Fibroblast of skin of left biceps (primary cell): ENCODE measurements at places on chromosomes 5 and 9.

DNA sequence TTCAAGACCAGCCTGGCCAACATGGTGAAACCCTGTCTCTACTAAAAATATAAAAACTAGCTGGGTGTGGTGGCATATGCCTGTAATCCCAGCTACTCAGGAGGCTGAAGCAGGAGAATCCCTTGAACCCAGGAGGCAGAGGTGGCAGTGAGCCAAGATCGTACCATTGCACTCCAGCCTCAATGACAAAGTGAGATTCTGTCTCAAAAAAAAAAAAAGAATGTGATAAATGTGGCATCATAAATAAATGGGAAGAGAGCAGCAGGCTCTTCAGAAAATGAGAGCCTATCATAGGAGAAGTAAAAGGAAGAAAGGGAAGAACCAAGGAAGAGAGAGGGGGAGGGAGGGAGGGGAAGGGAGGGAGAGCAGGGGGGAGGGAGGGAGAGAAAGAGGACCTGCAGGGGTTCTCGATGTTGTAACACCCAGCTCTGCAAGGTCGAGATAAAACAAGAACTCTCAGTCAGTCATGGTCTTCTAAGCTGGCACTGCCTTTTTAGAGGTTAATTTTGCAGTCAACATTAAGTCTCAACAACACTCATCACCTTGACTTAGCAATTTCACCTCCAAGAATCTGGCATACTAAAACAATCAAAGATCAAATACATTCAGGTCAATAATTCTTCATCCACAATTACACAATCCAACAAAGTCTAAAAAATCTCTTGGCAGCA is 68.7 kb upstream of the SIMC1 start:
- no peak for DNase-seq

DNA sequence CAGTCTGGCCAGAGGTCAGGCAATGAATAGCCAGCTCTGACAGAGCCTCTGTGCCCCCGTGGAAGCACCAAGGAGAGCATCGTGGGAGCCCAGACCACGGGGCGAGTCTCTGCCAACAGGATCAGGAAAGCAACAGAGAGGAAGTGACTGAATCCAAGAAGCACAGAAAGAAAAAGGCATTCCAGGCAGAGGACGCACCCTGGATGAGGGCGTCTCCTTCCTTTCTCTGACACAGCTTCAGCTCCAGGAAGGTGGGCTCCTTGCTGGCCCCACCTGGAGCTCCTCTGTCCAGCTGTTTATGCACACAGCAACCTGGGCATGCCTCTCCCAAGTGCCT is 16.6 kb downstream of the HK3 start:
- DNase-seq = no peak

DNA sequence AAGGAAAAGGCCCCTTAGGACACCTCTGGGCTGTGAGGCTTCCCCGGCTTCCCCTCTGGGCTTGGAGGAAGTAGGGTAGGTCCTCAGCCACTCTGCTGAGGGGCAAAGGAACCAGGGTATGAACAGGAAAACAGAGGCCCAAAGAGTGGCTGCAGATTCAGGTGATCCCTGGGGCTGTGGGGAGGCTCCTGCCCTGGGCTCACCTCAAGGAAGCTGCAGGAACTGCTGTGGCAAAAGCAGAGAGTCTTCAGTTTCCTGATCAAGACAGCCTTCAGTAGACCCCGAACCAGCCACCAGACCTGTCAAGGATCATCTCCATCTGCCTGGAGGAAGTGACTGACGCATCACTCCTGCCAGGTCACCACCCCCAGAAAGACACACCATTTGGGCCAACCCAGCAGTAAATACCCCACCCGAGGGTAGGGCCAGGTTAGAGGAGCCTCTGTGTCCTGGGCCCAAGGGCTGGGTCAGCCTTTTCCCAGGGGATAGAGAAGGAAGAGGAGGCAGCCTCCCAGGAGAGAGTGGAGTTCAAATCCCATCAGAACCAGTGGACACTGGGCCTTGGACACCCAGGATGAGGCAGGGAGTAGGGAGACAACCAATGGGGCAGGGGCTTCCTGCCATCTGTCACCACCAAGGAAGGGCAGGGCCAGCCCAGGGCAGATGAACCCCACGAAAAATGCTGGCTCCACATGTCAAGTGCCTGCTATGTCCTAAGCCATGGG is 5.8 kb upstream of the ST6GALNAC6 start:
- DNase-seq = no peak

- no peak for DNase-seq
Measured at GRCh38 chr5:127072861-127073846, at the start of gene C5orf63. Gene C5orf63, minus strand, starts transcription at chr5:127073502. Its CDS starts 14,507 bp downstream, at chr5:127058995.

DNA sequence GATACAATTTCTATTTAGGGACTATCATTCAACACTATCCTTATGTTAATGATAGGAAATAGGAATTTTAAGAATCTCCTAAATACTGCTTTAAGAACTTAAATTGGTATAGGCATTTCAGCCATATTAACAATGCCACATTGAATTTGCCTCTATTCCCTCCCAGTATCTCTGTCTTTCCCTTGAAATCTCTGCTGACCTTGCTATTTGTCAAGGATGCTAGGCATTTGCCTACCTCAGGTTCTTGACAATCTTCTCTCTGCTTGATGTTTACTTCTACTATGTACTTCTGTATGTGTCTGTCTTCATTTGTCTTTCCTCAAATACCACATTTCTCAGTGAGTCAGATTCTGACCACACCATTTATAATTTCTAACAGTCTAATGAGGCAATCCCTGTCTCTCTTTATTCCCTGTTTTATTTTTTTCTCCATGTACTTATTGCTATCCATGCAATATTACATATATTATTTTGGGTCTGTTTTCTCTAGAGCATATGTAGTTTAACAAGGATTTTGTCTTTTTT is 1461.4 kb upstream of the CDH9 start:
- no peak for DNase-seq
